ENCODE measurements at places on chromosomes 11 and 22. TPM values are rescaled to one million over a fixed set of nuclear protein-coding genes. Genes with fewer than 3 reads are reported as not detected.

DNA sequence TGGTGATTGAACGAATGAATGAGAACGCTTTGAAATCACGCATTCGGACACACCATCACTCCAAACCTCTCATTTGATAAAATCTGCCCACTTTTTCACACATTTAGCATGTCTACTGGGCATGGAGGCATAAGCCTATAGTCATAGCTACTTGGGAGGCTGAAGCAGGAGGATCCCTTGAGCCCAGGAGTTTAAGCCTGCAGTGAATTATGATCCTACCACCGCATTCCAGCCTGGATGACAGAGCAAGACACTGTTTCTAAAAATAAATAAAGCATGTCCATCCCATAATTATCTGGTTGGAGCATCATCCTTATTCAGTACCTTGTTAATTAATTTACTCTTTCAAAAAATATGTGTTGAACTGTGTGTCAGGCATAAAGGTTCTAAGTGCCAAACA is 3.3 kb upstream of the PICALM start:
- no peak for DNase-seq

DNA sequence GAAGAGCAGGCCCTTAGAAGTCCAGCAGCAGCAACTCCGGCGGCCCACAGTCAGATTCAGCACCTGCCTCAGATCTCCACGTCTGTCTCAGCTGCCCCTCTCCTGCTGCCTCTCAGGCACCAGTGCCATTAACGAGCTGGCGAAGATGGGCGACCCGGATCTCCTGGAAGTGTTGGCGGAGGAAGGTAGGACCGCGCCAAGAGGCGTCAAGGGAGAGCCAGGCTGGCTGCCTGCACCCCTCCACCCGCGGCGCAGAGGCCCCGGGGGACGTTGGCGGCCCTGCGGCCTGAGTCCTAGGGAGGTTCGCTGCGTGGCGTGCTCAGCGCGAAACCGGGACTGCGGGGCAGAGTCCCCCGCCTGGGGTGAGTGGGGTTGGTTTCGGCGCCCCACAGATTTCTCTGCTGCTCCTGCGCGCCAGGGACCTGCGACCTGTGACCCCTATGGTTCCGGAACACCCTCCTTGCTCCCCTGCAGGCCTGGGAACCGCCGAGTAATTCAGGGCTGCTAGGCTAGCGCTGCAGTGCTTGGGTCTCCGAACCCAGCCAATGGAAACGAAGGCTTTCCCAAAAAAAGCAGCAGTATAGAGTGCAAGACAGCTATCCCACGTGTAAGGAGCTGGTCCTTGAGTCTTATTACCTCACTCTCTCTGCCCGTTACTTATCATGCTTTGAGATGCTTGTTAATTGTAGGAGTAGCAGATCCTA is 615 bp downstream of the ANO5 start:
- DNase-seq = peak; percentile 5

GRCh38 chr11:82733444-82734119 is at the start of gene FAM181B:
Gene FAM181B, minus strand, starts transcription at chr11:82733864. Its CDS starts 135 bp downstream, at chr11:82733729.
- peak; percentile 85 for DNase-seq

DNA sequence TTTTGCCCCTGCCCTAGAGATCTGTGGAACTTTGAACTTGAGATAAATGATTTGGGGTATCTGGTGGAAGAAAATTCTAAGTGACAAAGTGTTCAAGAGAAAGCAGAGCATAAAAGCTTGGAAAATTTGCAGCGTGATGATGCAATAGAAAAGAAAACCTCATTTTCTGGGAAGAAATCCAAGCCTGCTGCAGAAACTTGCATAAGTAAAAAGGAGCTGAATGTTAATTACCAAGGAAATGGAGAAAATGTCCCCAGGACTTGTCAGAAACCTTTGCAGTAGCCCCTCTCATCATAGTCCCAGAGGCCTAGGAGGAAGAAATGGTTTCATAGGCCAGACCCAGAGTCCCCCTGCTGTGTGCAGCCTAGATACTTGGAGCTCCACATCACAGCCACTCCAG is 686.9 kb downstream of the FAM181B start:
- DNase-seq = no peak

- no peak for DNase-seq
Measured at GRCh38 chr22:22558071-22558971, 744 bp downstream of the PRAME start.

- DNase-seq = no peak
Measured at GRCh38 chr11:35257281-35257680, 118.3 kb downstream of the CD44 start.

DNA sequence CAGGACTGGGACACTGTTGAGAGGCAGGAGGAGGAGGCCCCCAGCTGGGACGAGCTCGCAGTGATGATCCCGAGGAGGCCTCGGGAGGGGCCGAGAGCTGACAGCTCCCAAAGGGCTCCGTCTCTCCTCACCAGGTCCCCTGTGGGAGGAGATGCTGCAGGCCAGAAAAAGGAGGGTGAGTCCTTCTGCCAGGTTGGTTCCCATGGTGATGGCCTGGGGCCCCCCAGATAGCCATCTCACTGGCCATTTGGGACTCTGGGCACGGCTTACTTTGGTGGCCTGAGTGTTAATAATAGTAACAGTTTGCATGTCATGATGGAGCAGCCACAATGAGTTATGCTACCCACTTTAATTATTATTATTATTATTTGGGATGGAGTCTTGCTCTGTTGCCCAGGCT is 18.9 kb downstream of the TRIOBP start:
- no peak for DNase-seq

DNA sequence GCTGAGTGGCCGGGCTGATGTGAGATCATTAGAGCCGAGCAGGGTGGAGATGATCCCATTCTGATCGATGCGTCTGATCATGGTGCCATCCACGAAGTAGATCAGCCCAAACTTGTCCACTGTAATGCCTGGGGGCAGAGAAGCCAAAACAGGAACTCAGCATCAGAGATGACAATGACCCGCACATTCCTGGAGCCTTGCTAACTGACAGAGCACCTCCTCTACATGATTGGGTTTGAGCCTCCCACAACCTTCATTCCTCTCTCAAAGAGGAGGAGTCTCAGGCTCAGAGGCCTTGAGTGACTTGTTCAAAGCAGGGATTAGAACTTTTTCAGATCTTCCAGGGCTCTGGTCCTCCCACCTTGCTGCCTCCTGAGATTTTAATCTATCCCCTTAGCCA is 133.7 kb upstream of the NARS2 start:
- no peak for DNase-seq

DNA sequence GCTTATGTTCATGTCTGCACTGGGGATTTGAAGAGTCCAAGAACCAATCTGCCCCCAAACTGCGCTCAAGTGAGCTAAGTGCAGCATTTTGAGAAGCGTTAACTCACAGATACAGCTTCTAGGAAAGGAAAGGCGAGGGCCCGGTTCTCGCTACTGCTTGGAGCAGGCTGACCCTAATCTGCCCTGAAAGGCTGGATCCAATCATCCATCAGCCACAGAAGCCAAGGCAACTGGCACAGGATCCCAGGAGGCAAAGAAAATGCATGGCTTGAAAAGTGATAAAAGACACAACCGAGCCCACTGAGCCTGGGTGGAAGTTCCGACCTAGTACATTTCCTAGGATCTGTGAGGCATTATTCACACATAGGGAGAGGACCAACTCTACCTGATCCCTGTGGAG is 174.8 kb downstream of the LARGE1 start:
- DNase-seq = no peak

DNA sequence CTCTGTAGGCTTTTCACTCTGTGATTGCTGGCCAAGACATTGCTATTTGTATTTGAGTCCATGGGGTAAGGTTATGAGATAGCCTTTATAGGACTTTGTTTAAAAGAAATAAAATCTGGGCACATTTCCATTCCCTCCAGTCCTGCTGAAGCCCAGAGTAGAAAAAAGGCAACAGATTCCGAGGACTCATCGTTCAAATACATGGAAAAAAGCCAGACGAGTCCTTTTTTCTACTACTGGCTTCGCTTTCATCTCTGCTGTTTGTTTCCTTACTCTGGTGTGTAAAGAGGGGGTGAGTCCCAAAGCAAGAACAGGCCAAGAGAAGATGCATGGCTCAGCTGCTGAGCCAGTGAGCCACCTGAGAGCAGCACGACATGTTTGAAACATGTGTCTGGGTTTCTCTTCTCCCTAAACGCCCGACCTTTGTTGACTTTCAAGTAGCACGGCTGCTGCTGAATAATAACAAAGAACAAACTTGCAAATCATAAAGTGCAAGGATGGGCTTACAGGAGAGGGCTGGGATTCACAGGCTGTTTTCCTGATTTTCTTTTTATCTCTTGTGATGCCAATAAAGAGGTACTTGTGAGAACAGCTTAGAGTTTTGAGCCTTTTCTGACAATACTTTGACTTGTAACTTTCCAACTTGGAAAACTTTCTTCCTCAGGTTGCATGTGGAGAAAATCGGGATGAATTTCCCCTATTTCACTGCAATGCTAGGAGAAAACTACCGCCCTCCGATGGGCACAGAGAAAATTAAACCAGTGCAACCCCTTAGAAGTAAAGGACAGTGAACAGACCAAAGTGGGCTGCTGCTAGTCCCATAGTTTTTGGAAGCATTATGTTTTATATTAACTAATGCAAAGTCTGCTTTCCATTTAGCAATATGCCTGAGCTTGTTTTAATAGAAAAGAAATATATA is 195.2 kb upstream of the RAG2 start:
- peak; percentile 47 for DNase-seq

GRCh38 chr11:76672431-76673175 is 2.1 kb upstream of the LRRC32 start:
- DNase-seq = no peak

The ANO3 gene
- total RNA-seq = not detected

The C22orf31 gene
- not detected for total RNA-seq

The FAT3 gene
- total RNA-seq = 24.4 TPM

The NXPE4 gene
- not detected for total RNA-seq

The PTS gene
- total RNA-seq = 25.9 TPM

The IGSF9B gene
- total RNA-seq = 42.3 TPM

The MFRP gene
- not detected for total RNA-seq

The CARD18 gene
- total RNA-seq = not detected

The ASCL3 gene
- not detected for total RNA-seq

Data from H1 (cell line).